ENCODE measurements at places on chromosomes 4 and X.

- DNase-seq, result no peak
Observed at GRCh38 chr4:3773552-3774001, 7.4 kb downstream of the ADRA2C start.

DNA sequence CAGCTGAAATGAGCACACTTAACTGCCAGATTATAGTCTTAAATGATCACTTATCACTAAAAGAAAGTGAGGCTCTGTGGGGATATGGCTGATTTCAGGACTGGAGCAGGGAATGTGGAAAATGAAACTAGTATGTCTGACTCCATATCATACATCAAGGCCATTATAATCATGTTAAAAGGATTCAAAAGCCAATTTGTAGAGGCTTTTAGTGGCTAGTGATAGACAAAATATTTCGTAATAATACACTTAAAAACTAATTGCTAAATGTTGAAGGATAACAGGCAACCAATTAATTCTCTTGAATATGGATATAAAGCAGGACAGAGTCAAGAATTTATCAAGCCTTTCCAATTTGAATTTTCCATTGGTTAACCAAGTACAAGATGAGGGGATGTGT is 358.1 kb upstream of the NDST3 start:
- DNase-seq, result no peak

GRCh38 chr4:15891312-15891711 is 47.2 kb downstream of the FGFBP1 start:
- no peak for DNase-seq

GRCh38 chr4:30945586-30945985 is 225.4 kb downstream of the PCDH7 start:
- no peak for DNase-seq

DNA sequence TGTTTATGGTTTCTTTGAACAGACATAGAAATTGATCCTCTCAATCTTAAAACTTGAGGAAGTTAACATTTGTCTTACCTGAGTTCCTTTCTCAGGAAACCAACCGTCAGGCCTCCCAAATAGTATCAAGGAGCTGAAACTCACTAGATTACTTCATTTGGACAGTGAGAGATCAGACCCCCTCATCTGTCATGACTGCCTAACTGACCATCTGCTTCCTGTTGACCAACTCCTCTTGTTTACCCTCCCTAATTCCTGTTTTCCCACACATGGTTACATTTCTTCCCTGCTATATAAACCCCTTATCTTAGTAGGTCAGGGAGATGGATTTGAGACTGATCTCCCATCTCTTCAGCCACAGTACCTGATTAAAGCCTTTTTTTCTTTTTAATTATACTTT is 46.2 kb upstream of the NMU start:
- DNase-seq, result no peak

DNA sequence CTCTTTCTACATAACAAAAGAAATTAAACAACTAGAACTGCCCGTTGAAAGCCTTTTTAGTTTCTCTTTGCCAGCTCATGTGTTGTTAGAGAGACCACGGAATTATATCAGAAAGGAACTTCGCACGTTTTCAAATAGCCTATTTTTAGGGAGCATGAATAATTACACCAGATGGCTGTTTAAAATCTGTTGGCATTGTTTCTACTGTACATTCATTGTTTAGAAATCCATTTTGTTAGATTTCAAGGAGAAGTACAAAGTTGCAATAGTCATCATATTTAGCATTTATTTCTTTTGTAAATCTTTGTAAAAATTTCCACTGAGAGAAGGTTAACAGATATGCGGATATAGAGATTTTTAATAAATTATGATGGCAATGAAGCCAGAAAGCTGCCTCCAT is 403.0 kb upstream of the HS3ST1 start:
- no peak for DNase-seq

DNA sequence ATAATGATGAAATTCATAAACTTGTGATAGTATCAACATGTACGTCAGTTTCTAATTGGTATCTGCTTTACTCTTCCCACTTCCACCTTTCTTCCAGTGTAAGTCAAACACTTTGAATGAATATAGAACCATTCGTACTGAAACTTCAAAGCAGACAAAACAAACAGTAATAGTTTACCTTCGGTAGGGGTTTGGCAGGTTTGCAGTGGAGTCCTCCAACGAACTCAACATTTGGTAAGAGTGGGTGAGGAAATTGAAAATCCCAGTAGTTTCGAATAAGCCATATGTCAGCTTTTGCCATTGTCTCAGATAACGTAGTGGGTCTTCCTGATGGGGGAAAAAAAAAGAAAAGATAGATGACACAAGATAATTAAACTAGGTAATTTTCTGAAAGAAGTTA is 2.2 kb downstream of the UGT2B4 start:
- no peak for DNase-seq

DNA sequence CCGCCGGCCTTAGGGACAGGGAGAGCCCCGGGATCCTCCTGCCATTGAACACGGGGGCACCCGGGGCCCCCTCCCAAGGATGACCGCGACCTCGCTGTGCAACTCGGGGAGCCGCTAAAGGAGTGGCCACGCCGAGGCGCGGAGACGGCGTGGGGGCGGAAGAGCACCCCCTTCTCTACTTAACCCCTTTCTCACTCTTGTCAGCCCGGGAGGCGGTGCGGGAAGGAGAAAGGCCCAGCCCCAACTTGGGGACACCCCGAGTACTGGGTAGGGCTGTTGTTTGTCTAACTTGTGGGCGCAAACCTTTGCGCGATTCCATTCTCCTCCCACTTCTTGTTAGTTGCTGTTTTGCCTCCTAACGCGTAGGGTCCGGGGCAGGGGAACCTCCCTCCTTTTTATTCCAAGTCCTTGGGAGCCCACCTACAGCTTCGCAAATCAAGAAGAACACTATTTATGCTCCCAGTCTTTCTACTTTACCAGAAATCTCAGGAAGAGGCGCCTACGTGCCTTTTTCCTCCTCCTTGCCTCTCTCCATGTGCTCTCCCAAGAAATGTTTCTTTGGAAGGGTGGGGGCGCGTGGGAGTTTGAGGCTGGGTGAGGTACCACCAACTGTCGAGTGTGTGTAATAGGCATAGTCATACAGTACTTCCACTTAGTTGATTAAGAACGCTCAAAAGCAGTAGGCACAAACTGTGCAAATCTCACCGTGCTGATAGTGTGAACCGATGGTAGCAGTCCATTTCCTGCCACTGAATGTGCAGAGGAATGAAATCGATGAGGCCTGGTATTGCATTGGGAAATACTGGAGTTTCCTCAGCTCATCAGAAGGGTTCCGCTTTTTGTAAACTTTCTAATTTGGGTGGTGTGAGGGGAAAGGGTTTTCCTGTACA is 813 bp downstream of the DIAPH2 start:
- DNase-seq, result peak; percentile 65

- no peak for DNase-seq
Observed at GRCh38 chr4:37758226-37758625, 68.3 kb upstream of the PGM2 start.

GRCh38 chr4:94833394-94833793 is 75.6 kb downstream of the BMPR1B start:
- no peak for DNase-seq

DNA sequence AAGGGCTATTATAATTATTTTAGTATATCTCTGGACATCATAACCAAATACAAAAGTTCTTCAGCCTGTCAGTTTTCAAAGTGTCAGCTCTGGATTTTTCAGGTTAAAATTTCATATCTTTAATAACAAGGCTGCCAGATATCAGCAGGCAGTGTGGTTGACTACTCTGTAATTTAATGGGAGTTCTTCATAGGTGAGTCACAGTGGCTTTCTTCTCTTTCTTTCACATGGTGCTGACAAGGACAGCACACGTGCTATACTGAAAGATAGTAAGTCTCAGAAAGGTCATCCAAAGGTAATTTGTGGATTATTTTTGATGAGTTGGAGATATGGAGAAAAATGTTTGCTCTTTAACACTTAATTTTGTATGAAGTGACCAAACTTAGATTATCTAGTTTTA is 43.2 kb downstream of the GALNT7 start:
- no peak for DNase-seq

- DNase-seq, result no peak
Observed at GRCh38 chr4:87103691-87104187, 116.7 kb downstream of the KLHL8 start.

GRCh38 chr4:184760681-184761080 is 26.8 kb upstream of the CENPU start:
- no peak for DNase-seq

GRCh38 chr4:87416965-87417364 is 5.4 kb upstream of the NUDT9 start:
- DNase-seq, result no peak

DNA sequence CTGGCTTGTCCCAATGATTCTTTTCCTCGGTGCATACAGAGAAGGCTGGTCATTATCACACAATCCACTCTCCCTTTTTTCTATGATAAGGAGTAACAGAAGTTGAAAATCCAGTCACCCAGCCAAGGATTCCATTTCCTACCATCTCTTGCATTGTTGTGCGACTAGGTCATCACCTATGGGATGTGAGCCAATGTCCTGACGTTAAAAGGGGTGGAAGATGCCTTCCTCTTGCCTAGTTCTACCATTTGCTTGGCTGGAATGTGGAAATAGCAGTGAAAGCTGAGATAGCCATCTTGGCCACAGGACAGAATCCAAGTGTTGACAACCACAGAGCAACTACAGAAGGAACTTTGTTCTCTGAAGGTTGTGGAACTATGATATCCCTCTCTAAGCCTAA is 132.2 kb upstream of the KIT start:
- DNase-seq, result no peak

- no peak for DNase-seq
Observed at GRCh38 chrX:154300816-154301215, 5.2 kb downstream of the TKTL1 start.

GRCh38 chr4:17654701-17655100 is 40.3 kb downstream of the MED28 start:
- no peak for DNase-seq

Measured in activated CD4-positive, alpha-beta T cell treated with anti-CD3 and anti-CD28 coated beads for 48 hours (primary cell).